ENCODE measurements at places on chromosomes 16 and 17. TPM values are rescaled to one million over a fixed set of nuclear protein-coding genes. Genes with fewer than 3 reads are reported as not detected.

The NUPR1 gene
- polyA plus RNA-seq: 5.8 TPM

The TBC1D10B gene
- 5.3 TPM for polyA plus RNA-seq

The RSAD1 gene
- polyA plus RNA-seq: 12.8 TPM

The KCNAB3 gene
- 0.58 TPM for polyA plus RNA-seq

The CEMP1 gene
- polyA plus RNA-seq: 1.0 TPM

The SLC35G6 gene
- not detected for polyA plus RNA-seq

The STAC2 gene
- polyA plus RNA-seq: 1.2 TPM

The TBC1D3K gene
- not detected for polyA plus RNA-seq

The CSH2 gene
- polyA plus RNA-seq: not detected

The RABEP1 gene
- 40.1 TPM for polyA plus RNA-seq

The CA7 gene
- polyA plus RNA-seq: 15.9 TPM

The GUCY2D gene
- polyA plus RNA-seq: not detected

The RNF157 gene
- 46.4 TPM for polyA plus RNA-seq

The BFAR gene
- polyA plus RNA-seq: 27.0 TPM

The ZNF646 gene
- polyA plus RNA-seq: 0.20 TPM

The PMP22 gene
- 10.8 TPM for polyA plus RNA-seq

The E4F1 gene
- 3.6 TPM for polyA plus RNA-seq
